Right renal cortex interstitium (tissue), 3 donors: ENCODE measurements at places on chromosomes 5 and 9.

GRCh38 chr9:91001146-91001611, 199.6 kb downstream of the SYK start:
- DNase-seq: peak; percentile 18

DNA sequence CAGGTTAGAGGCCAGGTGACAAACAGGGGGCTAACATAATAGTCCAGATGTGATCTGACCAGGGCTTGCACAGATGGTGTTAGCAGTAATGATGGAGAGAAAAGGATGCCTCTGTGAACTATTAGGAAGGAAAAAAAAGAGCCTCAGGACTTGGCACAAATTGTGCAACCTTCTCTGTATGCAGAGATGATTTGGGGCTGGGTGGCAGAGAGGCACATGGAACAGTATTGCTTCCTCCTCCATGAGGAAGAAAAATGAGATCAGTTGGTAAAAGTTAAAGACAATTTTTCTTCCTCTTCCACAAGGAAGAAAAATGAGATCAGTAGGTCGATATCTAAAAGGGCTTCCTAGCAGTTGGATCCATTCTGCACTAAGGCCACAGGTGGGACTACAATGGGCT, 13.9 kb upstream of the ANXA6 start:
- no peak for DNase-seq

DNA sequence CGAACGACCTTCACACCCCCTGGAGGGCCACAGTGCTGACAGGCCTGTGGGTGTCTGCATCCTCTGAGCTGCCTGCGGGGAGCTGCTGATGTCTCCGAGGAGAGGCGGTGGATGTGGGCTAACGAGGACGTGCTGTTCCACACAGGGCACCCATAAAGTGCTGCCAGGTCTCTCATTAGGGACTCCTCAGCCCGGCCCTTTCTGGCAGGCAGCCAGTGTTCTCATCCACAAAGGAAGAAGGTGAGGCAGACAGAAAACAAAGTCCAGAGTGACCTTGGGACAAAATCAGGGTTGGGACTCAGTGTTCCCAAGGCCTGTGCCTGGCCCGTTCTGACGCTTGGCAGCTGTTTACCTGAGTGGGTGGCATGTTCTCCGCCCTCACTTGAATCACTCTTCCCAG, 29.3 kb downstream of the CARTPT start:
- DNase-seq: no peak

DNA sequence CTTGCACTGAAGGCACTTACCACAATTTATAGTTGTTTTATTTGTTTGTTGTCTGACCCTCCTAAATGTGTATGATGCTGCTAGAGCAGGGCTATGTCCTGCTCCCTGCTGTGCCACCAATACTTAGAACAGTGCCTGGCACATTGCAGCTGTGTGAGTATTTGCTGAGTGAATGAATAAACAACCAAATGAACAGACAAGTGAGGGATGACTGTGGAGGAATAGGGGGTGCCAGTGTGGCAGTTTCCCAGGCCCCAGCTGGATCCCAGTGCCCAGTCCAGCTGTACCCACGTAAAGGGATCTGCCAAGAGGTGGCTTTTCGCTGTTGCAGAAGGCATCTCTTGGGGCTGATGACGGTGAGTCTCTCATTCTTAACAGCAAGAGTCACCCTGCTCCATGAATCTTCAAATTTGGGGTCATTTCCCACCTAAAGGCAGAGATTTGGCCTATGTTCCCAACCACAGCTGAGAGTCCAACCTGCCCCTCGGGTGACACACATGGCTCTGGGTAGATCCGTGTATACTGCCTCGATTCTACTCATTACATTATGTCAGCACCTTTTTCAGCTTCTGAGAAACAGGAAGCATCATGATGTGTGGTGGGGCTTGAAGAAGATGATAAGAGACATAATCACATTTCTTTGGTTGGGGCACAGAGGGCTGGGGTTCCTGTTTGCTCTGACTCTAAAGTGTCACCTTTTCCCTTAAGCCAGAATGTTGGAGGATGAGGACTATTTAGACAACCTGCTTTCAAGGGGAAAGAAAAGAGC, 14.3 kb downstream of the IL5 start:
- DNase-seq: no peak

- no peak for DNase-seq
Measured at GRCh38 chr5:58794875-58795274, 212.0 kb downstream of the RAB3C start.

GRCh38 chr9:123548741-123549545, 192.9 kb downstream of the CRB2 start:
- DNase-seq: no peak

GRCh38 chr9:132823370-132824145, 54.5 kb downstream of the AK8 start:
- DNase-seq: no peak

DNA sequence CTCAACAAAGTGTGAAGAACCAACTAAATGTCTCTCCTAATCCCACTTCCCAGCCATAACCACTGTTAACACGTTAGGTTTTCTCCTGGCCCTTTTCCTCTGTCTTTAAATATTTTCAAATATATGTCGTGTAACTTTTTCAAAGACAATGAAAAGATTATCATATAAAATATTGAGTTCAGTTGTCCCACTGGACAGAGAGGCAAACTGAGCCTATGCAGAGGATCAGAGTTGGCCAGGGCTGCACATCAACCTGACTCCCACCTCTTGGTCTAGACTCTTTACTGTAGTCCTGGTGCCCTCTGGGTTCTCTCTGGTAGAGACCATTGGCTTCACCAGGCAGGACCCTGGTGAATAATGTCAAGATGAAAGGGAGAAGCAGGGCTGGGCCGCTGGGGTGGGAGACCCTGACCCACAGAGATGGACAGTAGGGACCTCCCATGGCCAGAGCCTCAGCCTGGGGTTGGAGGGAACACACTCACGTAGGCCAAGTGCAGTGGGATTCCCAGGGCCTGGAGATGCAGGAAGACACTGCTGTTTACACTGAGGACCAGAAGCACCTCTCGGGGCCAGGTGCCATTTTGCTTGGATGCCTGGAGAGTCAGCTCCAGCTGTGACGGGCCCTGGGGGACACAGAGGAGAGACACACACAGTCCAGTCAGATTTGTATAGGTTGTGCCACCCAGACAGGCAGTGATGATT, 25.1 kb downstream of the ENG start:
- DNase-seq: no peak

GRCh38 chr5:99063737-99064136, 134.9 kb upstream of the CHD1 start:
- DNase-seq: no peak

GRCh38 chr5:36414869-36415282, 113.2 kb upstream of the RANBP3L start:
- peak; percentile 48 for DNase-seq

DNA sequence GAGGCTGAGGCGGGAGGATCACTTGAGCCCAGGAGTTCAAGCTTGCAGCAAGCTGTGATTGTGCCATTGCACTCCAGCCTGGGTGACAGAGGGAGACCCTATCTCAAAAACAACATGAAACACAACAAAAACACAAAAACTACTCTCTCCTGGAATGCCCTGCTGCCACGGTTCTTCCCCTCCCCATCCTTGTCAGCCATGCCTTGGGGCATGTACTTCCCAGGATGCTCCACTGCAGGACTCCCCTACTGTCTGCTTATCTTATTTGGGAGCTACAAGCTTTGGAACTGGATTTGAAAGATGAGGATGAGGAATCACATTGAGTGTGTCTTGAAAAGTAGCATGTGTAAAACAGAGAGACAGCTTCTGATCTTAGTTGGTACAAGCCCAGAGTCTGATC, 40.1 kb upstream of the KIAA1958 start:
- no peak for DNase-seq

- DNase-seq: no peak
Measured at GRCh38 chr9:136787690-136788400, 3.3 kb upstream of the TMEM141 start.

GRCh38 chr5:76662521-76662920, 39.3 kb upstream of the F2RL2 start:
- DNase-seq: no peak

GRCh38 chr9:22136461-22137096, 127.5 kb upstream of the CDKN2B start:
- no peak for DNase-seq

GRCh38 chr9:124456341-124457078, 6.3 kb downstream of the ADGRD2 start:
- no peak for DNase-seq

DNA sequence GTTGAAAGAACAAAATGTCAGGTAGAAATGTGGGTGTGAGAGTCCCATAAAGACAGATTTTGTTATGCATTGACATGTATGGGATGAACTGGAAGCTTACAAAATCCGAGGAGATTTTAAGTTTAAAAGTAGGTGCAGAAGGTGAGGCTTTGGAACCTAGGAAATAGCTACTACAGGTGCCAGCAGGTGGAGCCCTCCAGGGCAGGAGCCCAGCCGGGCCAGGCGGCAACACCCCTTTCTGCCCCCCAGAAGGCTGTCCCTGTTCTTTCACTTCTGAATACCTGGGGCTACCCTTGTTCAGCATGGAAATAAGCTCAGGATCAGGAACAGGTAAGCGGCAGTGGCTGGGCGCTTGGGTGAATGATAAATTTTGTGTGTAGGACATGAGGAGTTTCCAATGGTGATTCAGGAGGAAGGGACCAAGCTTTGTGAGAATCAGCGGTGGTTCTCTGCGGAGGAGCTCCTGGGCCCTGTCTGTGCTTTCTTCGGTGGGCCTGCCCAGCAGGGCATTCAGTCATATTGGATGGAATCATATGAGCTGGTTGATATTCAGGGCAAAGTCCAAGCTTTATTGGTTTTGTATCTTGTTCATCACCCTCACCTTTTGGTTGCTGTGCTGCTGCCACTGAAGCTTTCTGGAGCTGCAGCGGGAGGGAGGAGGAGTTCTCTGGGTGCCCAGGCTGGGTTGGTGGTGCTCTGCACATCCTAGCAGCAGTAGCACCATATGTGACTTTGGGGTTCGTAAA, 12.3 kb downstream of the PCBD2 start:
- no peak for DNase-seq

GRCh38 chr5:50365426-50366251, 75.4 kb downstream of the EMB start:
- DNase-seq: no peak

- DNase-seq: no peak
Measured at GRCh38 chr5:138793575-138793974, 40.4 kb downstream of the CTNNA1 start.

- no peak for DNase-seq
Measured at GRCh38 chr5:148290271-148291195, 21.7 kb upstream of the SPINK7 start.

DNA sequence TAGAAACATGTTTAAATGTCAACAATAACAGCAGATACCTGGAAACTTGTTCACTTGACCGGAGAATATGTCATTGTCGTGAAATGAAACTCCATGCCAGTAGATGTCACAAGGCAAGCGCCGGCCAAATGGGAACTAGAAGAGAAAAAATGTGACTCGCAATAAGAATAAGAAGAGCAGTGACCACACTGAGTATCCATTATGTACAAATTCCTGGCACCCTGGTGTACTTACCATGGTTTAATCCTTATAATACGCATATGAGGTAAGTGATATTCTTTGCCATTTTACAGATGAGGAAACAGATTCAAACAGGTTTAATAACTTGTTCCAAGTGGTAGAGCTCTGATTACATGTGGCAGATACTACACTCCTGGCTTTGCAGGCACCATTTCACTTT, 53.9 kb downstream of the TTLL11 start:
- no peak for DNase-seq

DNA sequence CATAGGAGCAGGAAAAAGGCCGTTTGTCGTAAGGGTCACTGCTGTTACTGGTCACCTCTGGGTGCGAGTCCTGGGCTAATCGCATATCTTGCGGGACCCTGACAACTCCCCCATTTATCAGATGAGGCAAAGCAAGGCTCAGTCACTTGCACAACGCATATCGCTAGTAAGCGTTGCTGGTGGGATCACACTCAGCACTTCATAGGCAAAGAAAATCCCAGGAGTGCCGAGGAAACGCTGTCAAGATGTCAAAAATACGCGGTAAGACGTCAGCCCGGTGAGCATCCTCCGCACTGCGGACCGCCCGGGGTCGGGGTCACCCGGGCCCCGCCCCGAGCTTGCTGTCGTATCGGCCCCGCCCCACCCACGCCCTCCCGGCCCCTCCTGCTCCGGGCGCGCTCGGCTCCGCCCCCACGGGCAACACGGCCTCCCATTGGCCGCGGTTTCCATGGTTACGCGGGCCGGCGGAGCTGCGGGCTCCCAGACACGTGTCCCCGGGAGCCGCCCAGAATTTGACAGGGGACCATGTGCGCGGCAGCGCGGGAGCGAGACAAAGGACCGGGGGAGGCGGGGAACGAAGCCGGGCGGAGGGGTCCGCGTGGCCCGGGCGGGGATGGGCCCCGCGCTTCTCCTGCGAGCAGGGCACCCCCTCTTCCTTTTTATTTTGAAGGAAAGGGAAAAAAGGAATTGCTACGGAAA, 80.2 kb upstream of the IER5L start:
- DNase-seq: peak; percentile 48

GRCh38 chr5:145362266-145362665, 472.9 kb downstream of the PRELID2 start:
- DNase-seq: no peak
